IMR-90 (cell line): ENCODE measurements at places on chromosomes 5 and 9. TPM values are rescaled to one million over a fixed set of nuclear protein-coding genes. Genes with fewer than 3 reads are reported as not detected.

PPP3R2 gene
- not detected in 2 replicates for total RNA-seq

MAMDC2 gene
- total RNA-seq: 5.0 and 5.6 TPM in 2 replicates

CWC27 gene
- total RNA-seq: 13.3 and 34.4 TPM in 2 replicates

UIMC1 gene
- 23.1 and 27.6 TPM in 2 replicates for total RNA-seq

CA9 gene
- 0.54 and 0.56 TPM in 2 replicates for total RNA-seq

MAPK9 gene
- 22.9 and 27.8 TPM in 2 replicates for total RNA-seq

GRM6 gene
- total RNA-seq: not detected in 2 replicates

PKD2L2 gene
- total RNA-seq: not detected in 2 replicates

C5orf63 gene
- 0.72 and 0.83 TPM in 2 replicates for total RNA-seq

ARHGEF28 gene
- 13.9 and 16.0 TPM in 2 replicates for total RNA-seq

RAB24 gene
- 15.6 and 18.5 TPM in 2 replicates for total RNA-seq

- DNase-seq: peak; percentile 30
These were observed 31.4 kb downstream of the FANCC start for GRCh38 chr9:95286151-95286550.

- DNase-seq: no peak
These were observed 89.8 kb downstream of the LIFR start for GRCh38 chr5:38466424-38467189.

GRCh38 chr5:77928776-77929300 is 152.7 kb upstream of the TBCA start:
- no peak for DNase-seq

DNA sequence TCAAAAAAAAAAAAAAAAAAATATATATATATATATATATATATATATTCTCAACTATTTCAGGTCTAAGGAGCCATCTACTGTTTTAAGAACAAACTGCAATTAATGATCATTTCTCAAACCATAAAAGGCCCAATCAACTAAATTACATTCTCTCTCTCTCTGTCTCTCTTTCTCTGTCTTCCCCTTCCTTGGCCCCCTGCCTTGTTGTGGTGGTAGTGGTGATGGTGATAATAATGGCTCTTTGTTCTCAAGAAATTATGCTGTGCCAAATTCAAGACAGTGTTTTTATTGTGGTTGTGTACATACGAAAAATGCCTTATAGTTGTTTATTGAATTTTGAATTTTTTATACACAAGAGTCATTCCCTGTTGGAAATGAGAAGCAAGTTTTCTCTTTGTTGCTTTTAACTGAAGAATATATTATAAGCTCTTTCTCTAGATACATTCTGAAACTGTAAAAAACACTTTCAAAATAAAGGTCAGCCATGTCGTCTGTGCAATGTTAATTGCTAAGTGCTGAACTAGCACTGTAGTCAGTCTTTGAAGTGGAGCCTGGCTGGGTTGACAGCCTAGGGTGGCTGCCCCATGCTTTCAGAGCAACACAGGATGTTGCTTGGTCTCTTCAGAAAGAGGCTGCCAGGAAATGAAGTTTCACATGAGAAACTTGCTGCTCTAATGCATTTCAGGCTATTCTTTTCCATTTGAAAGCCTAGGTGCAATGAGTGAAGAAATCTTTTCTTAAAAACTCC is 96.0 kb downstream of the HINT1 start:
- DNase-seq: no peak

GRCh38 chr9:124284237-124284831 is 26.6 kb downstream of the NEK6 start:
- peak; percentile 73 for DNase-seq

GRCh38 chr5:73312872-73313510 is 135.6 kb downstream of the FOXD1 start:
- DNase-seq: peak; percentile 35

- no peak for DNase-seq
These were observed 21.8 kb downstream of the STK10 start for GRCh38 chr5:172166030-172166826.

DNA sequence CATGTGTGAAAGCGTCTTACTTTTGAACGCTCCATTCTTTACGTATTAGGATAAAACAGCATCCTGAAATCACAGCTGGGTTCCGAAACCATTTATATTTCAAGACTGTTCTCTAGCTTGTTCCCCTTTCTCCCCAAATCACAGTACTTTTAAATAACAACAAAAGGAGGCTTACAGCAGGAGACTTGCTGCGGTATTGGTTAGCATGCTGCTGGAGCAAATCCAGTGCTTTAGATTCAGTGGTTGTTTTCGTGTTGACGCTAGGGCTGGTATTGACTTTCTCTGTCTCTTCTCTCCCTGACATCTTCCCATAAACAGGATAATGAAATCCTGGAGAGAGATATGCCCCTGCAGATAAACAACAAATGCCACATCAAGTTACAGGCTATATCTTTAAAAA is 103.1 kb downstream of the ZNF608 start:
- DNase-seq: no peak

DNA sequence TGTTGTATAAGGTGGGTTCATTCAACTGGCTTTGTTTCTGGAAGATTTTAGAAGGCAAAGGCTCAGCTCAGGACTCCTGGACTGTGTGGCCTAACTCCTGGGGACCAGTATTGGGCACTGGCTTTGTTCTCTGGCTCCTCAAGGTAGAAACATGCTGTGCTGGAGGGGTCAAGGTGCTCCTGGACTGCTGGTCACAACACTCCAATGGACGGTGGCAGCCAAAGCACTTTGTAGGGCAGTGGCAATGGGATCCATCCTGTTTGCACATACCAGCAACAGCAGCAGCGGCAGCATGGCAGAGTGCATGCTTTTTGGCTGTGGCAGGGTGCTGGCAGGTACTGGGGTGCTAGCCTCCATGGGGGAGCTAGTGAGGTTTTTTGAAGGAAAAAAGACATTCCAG is 65.3 kb downstream of the SLCO6A1 start:
- no peak for DNase-seq

DNA sequence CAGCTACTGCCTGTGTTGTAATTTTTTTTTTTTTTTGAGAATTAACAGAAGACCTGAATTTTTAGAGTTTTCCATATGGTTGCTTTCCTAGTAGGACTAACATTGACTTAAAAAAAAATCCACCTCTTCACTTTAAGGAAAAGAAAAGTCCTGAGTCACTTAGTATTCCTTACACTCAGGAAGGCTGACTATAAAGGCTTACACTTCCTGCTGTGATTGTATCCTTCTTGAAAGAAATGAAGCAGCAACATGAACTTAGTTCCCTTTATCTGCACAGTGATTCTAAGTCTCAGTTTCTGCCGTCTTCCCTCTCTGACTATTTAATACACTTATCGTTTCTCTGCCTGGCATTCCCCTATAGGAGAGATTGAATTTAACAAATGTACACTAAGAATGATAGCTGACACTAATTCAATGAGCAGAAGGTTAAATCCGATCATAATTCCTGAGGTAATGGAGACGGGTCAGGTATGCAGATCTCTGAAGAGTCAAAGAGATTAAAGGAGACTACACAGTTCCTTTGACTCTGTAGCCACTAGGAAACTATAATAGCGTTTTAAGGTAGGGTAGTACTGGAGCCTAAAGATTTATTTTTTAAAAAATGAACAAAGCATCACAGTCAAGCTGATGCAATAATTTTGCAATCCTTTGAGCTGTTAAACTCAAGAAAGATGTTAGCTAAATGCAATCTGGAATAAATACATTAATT is 185.1 kb upstream of the ELAVL2 start:
- no peak for DNase-seq

DNA sequence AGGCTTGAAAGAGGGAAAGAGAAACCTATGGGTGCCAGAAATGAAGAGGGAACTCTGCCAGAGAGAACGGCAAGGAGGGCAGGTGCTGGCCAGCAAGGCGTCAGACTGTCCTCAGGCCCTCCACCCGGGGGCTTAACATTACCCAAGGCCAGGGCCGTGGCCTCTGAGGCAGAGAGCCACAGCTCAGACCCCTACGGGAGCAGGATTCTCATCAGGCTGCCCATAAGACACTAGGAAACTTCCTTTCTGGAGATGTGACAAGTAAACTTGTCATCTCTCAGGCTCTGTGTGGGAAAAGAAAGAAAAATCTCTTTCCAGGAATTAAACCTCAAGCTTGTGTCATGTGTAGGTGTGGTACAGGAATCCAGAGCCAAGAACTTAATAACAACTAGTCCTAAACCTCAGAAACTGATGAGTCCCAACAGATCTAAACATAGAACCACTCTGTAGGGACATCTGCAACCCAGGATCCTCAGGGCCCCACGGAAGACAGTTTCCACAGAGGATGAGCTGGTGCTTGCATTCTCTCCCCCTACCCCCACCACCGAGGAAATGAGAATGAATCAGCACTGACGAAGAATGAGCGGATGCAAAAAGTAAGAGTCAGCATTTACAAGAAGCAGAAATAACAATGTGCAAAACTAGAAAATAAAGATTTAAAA is 74.3 kb downstream of the DCP2 start:
- peak; percentile 84 for DNase-seq

- peak; percentile 85 for DNase-seq
These were observed 35.9 kb upstream of the EXOC3 start for GRCh38 chr5:407051-407450.

DNA sequence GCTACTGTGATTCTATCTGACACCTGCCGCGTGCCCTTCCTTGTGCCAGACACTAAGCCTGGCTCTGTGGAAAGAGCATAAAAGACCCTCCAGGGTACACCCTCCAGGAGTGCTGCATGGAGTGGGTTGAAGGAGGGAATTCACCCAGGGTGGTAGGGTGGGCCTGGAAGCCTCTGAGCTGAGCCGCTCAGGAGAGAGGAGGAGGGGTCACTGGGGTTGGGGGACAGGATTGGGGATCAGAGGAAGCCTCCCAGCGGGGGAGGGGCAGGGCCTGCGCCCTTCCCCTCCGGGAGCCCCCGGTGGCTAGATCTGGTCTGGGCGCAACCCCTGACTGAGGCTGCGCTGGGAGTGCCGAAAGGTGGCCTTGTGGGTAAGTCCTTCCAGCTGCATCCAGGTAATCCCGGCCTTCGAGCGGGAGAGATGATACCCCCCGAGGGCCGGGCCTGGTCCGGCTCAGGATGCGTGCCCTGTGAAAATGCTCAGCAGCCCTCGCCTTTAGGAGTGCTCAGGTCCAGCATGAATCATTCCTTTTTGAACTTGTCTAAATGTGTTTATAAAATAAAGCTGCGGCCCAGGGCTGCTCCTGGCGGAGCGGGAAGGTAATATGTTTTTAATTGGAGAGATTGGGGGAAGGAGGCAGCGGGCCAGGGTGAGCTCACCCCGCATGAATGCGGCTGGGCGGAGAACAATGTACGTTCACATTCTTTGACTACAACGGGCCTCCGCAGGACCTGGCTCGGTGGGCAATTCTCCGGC is 118.1 kb upstream of the SMIM23 start:
- peak; percentile 72 for DNase-seq

DNA sequence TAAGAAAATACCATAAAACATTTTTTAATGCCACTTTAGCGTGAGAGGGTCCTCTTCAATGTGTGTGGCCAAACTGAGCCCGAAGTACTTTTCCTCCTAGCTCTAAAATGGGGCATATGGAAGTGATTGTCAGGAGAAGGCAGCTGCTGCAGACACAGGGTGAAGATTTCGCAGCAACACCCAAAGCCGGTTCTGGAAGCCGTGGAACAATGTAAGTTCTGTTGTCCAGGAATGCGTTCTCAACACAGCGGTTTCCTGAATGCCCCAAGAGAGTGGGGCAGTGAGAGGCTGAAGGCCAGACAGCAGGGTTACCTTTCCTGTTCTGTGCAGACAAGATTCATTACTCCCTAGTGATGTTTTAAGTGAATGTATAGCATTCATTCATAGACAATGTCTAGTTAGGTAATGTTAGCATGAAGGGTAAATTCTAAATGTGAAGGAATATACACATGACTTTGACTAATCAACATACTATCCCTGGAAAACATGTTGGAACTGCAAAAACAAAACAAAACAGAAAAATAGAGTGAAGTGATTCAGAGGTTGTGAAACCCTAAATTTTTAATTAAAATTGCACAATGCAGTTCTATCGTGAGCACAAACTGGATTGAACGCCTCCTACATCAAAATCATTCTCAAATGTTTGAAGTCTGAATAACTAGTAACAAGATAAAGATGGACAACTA is 197.0 kb upstream of the SEMA6A start:
- DNase-seq: no peak

- DNase-seq: peak; percentile 50
These were observed 363.0 kb upstream of the RIOK2 start for GRCh38 chr5:97545886-97546535.

GRCh38 chr5:56698463-56699381 is 116.6 kb upstream of the MAP3K1 start:
- DNase-seq: no peak

- DNase-seq: no peak
These were observed 396.5 kb downstream of the ANXA1 start for GRCh38 chr9:73548201-73548600.

GRCh38 chr9:134065612-134066419 is 2.0 kb downstream of the BRD3 start:
- DNase-seq: peak; percentile 66

DNA sequence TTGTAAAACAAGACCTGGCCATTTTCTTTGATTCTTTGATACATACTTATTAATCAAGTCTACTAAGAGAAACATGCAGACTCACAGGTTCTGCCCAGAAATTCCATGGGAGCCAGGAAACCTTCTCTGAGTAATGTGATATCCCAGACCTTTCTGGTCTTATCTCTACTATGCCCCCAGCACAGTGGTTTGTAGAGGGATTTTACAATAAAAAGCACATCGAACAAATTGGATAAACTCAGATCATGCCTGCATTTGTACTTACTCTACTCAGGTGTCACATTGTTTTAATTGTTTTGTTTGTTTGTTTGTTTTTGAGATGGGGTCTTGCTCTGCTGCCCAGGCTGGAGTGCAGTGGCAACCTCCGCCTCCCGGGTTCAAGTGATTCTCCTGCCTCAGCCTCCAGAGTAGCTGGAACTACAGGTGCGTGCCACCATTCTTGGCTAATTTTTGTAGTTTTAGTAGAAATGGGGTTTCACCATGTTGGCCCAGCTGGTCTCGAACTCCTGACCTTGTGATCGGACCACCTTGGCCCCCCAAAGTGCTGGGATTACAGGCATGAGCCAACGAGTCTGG is 179.5 kb downstream of the ZNF608 start:
- DNase-seq: no peak
